ENCODE measurements at places on chromosomes 2 and 18.

DNA sequence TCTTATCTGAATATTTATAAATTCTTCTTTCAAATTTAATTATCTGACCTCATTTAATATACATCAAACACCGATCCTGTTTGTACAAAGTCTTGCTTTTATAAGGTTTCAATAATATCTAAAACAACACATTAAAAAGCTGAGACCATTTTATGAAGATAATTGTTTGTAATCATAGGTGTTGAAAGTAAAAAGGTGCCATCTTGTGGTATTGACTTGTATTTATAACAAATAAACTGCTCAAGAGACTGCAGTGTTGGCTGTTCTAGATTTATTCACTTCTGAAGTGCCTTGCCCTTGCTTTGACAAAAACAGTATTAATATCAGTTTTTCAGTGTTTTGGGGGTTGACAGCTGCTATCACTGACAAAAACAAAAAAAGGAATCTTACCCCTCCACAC is 286.8 kb upstream of the HNMT start:
- DNase-seq = no peak

DNA sequence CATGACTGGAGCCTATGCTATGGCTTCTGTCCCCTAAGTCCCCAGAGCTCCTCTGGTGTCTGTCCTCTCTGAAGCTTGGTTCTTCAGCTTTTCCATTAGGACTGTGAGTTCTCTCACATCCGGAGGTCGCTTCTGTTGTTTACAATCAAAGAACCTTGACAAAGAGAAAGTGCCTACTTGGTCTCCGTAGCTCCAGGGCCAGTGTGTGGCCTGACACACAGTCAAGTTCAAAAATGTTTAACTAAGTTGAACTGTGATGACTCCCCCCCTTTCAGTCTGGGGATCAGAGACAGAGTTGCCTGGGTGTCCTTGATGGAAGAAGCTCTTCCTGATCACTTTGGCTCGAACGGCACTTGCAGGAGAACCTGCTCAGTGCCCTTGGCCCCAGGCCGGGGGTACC is 26.3 kb upstream of the YWHAQ start:
- no peak for DNase-seq

GRCh38 chr2:139165041-139165440 is 384.9 kb upstream of the NXPH2 start:
- DNase-seq = no peak

DNA sequence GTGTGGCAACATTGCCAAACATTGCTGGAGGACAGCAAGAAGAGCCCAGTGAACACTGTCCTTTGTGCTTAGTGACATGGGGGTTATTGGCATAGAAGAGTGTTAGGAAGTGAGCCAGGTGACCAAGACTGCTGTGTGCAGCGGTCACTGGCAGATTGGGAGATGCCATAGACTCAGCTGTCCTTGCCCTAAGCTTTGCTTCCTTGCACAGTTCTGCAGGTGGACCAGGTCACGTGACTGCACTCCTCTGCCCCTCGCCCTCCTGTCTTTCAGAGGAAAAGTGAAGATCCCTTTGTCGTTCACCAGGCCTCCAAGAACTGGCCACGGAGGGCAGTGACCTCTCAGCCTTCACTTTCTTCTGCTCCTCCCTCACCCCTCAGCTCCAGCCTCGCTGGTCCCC is 215.6 kb upstream of the SMIM21 start:
- no peak for DNase-seq

- DNase-seq = no peak
Measured at GRCh38 chr2:212549941-212550340, 11.3 kb upstream of the ERBB4 start.

DNA sequence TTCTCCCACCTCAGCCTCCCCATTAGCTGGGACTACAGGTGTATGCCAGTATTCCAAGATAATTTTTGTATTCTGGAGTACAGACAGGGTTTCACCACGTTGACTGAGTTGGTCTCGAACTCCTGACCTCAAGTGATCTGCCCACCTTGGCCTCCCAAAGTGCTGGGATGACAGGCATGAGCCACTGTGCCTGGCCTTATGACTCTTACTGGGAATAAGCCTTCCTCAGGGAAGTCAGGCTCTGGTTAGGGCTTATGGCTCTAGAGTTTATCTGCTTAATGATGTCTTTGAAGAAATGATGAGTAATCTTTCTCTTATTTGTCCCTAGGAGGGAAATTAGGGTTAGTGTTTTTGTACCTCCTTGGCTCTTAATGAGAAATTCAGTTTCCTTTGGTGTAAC is 187.7 kb downstream of the FAM210A start:
- DNase-seq = no peak

DNA sequence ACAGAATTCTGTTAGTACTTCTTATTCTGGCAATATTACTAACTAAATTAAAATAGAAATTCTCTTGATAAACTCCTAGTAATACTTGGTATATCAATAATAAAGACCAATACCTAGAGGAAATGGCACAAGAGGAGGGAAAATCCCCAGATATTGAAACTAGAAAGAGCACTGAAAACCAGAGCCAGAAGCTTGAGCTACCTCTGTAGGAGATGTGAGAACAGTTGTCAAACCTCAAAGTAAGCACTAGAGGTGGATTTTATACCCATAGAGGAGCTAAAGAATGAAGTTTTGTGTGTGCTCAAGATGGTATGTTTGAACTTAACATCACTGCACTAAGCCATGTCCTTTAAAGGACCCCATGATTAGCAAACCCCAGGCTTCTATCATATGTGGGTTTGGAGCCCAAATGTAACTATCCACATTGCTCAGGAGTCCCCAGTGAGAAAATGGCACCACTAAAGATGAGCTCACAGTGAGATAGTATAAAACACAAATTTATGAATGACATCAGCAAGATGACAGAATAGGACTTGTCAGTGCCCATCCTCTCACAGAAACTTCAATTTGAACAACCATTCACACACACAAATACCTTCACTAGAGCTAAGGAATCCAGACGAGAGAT is 122.1 kb downstream of the PKP4 start:
- no peak for DNase-seq

- no peak for DNase-seq
Measured at GRCh38 chr2:183996825-183997793, 601.2 kb upstream of the ZNF804A start.

GRCh38 chr2:223944703-223945531 is at the start of gene WDFY1:
WDFY1 (minus strand) TSS chr2:223945335; CDS start chr2:223945284, 51 bp downstream.
- DNase-seq = peak; percentile 57

DNA sequence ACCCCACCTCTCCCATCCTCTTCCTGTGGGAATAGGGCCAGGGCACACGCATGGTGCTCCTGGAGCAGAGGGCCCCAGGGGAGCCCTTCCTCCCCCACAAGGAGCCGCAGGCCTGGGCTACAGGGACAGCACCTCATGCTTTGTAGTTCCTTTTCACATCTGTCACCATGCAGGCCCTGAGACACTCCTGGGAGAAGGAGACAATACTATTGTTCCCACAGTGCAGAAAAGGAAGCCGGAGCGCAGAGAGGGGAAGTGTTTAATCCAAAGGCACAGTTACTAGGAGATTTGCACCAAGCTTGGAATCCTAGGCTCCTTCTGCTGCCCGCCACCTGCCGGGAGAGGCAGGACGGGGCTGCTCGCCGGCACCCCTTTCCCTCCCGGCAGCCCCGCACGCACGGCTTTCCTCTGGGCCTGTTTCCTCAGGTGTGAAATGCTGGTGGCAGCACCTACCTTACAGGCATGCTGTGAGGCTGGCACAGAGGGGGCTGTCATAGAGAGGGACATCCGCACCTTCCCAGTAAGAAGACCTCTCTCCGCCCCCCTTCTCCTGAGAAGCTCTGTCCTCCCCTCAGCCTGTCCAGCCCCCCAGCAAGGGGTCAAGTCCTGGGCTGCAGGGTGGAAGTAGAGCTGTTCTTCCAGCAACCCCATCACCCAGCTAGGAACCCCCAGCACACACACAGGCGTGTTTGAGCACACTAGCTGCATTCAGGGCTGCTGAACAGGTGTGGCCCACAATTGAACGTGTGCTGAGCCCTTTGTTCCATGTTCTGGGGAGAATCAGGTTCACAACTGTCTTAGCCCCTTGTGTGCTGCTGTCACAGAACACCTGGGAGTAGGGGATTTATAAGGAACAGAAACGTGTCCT is 62.6 kb downstream of the SMAD7 start:
- no peak for DNase-seq

DNA sequence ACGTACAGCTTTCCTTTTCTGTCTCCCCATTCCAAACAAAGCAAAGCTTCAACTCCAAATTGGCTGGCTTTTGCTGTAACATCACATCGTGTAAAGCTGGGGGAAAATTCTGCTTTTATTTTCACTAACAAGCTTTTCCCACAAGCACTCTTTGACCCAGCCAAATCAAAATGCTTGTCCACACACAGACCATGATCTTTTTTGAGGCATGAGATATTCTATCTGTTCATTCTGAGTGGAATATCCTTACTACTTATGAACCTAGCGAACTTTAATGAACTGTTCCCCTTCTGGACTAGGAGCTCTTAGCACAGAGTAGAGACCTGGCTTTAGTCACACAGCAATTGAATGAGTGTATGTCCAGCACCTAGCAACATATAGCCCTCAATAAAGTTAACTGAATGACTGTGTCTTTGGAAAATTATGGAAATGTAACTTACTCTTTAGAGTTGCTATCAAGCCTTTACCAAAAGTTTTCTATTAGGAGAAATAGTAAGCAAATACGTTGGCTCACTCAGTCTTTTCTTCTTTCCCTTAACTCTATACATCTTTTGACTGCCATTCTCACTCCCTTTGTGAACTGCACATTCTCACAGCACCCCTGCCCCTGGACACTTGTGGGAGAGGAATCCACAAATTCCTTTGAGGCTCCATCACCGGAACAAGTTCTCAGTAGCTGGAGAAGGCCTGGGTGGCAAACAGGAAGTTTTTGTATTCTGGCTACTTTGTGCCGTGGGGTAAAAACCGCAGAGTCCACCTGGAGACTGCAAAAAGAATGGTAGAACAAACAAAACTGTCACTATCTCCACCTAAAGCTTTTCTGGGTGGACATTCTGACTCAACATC is 1.3 kb upstream of the UBE2E3 start:
- DNase-seq = no peak

- DNase-seq = no peak
Measured at GRCh38 chr2:100796499-100797100, 23.3 kb upstream of the NPAS2 start.

DNA sequence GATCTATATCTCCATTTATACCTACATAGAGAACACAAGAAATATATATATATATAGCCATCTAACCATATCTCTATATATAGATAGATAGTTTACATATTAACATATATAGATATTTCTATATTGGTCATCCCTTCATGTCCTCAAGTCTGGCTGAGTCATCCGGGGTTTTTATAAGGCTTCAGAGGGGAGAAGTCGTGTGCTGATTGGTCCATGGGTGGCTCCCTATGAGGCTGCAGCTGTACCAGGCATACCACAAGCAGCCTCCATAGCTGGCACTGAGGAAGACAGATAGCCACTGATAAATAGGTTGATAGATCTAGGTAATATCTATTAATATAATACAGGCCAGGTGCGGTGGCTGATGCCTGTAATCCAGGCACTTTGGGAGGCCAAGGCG is 618.3 kb upstream of the SETBP1 start:
- DNase-seq = no peak

DNA sequence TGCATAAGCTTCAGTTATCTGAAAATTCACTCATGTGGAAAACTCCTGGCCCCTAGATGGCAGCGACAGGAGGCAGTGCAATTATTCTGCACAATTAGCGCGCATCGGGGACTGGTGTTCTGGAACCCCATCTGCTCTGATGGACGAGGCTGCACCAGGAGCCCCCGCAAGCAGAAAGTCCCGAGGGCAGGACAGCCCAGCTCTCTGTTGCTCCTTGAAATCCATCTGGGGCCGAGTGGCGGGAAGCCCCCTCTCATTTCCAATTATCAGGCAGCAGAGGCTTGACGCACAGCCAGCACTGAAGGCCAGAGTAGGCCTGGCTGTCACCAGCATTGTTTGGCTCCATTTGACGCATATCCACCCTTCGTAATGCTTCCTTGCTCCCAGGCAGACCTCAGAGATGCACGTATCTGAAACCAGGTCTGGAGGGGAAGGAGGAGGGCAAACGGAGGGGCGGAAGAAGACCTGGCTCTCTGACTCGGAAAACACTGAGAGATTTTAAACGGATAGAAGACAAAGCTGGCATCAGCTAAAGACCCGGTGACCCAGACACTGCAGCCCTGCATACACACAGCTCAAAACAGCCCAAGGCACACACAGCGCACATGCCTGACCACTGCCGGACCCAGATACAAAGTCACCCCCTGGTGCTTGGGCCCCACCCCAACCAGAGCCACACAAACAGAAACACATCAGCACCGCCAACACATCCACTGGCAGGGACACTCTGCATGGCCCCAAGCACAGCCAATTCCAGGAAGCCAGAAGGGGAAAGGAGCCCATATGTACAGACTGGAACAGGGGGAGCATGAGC is 69.8 kb downstream of the TNS1 start:
- DNase-seq = no peak

DNA sequence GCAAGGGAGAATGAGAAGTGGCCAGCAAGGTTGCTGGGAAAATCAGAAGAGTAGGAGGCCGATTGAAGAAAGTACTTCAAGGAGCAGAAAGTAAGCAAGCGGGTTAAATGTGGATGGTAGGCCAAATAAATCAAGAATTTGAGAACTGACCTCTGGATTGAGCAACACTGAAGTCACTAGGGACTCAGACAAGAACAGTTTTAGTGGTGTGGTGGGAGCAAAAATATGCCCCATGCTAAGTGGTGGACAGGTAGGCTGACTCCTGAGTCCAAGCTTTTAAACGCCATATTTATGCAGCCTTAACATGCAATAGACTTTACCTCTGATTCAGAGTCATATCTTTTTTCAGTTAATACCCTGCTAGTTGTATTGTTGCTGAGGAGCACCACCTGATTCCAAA is 4.5 kb downstream of the TRABD2A start:
- DNase-seq = no peak

DNA sequence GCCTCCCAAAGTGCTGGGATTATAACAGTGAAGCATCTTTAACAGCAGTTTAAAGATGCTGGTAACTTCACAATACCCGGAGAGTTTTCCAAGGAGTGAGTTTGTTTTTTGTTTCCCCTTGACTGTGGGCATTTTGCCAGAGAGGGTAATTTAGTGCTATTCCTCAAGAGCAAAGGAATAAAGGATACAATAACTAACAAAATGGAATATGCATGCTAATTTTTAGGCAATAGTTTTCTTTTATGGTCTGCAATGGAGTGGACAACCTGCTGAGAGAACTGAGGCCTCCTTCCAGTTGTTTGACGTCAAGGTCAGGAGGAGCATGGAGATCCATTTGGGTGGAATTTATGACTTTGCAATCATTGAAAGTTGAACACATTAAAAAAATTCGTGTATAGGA is 15.9 kb upstream of the GREB1 start:
- DNase-seq = no peak
